ENCODE measurements at places on chromosomes 6 and 20.

DNA sequence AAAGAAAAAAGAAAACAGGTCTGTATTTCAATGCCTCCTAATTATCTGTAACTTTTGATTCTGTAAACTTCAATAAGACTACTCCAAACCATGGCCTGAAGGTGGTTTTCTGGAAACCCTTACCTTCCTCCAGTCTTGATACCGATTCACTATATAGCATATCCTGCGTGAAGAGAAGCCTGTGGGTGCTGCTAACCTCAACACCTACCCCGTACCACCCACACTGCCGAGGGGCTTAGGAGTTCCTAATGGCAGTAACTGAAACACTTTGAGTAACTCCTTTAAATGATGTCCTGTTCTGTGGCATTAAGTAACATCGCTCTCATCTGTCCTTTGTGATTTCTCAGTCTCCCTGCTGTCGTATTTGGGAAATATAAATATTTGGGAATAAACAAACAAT is 104.5 kb upstream of the CARMIL1 start:
- DNase-seq = no peak

DNA sequence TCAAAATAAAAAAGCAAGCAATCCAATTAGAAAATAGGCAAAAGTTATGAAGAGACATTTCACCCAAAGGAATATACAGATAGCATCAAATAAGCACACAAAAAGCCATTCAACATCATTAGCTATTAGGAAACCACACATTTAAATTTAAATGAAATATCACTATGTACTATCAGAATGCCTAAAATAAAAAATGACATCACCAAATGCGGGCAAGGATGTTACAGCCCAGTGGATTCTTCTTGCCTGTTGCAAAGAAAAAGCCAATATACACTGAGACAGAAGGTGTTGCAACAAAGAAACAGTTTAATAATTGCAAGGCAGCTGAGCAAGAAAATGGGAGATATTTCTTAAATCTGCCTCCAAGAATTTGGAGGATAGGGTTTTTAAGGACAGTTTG is 31.0 kb upstream of the MBOAT1 start:
- DNase-seq = no peak

DNA sequence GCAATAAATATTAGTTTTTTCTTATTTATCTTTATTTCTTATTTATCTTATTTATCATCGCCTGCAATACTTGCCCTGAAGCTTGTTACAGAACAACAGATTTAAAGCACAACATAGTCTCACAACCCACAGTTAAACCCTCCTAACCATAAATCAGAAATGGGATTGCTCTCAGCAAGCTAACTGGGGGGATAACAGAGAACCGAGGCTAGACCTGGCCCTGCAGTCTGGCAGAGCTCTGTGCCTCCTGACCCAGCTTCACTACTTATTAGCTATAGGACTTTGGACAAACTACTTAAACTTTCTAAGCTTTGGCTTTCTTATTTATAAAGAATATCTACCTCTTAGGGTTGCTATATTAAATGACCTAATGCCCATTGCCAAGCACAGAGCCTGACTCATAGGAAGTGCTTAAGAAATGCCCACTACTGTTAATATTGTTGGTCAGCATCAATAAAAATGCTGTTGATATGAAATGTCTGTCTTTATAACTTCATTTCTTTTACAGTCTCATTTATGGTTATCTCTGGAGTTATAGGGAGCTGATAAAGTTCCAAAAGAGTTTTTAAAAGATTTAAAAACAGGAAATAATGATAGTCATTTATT is 87.9 kb upstream of the BEND6 start:
- DNase-seq = peak; percentile 48

DNA sequence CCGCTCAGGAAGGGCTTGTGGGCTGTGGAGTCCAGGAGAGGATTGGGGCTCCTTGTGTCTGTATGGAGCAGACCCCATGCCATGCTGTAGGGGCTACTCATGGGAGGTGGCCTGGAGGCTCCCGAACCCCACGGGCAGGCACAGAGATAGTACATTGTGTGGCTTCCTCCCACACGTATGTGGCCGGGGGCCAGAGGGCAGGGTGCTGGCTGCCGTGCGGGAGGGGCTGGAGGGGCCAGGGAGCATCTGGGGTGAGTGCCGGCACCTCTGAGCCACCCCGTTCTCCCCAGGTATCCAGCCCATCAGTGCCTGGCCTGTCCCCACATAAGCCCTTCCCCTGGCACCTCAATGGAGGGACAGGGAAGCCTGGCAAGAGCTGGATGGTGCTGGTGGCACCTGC is 7.6 kb downstream of the RBBP8NL start:
- DNase-seq = no peak

GRCh38 chr20:53088786-53089185 is 116.6 kb downstream of the TSHZ2 start:
- DNase-seq = no peak

- no peak for DNase-seq
Measured at GRCh38 chr6:15317934-15318902, 72.3 kb downstream of the JARID2 start.

GRCh38 chr6:45607798-45608197 is 230.1 kb upstream of the SUPT3H start:
- DNase-seq = no peak

DNA sequence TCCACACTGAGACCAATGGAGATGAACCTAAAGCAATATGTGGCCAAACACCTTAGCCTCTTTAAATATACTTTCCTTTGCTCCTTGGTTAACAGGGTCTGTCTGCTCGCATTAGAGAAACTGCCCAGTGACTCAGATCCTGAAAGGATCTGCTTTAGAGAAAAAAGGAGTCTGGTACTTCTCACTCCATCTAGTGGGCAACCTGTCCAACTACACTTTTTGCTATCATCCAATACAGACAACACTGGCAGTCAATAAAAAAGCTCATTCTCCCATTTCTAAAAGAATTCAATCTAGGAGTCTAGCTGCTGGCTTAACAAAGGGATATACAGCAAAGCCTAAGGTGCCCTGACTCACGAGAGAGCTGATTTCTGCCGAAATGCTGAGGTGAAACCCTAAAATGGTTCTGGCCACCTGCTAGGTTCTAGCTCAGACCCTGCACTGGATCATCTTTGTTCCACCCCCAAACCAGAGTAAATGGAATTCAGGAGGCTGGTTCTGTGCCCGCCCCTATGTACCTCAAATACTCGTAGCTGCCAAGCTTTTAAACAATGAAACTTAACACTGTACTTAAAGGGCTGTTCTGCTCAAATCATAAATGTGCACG is 11.5 kb downstream of the GNL1 start:
- peak; percentile 65 for DNase-seq

DNA sequence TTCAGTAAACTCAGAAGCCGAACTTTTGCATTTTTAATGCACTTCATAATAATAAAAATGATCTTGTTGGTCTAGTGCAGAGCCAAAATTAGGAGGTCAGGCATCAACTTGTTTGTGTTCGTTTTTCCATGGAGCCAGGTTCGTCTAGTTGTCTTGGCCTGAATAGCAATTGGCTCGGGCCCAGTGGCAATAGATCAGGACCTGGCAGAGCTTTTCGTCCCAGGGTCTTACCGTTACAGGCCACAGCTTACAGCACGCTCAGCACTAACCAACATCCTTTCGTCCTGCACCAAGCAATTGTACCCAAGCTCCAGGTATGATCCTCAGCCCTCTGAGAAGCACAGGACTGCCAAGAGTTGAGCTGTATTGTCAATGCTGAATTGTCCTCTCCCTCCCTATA is 240.5 kb upstream of the PLN start:
- DNase-seq = no peak

GRCh38 chr20:7775072-7775471 is 165.2 kb downstream of the HAO1 start:
- DNase-seq = no peak

- no peak for DNase-seq
Measured at GRCh38 chr20:33566781-33567603, 77.1 kb downstream of the CBFA2T2 start.

DNA sequence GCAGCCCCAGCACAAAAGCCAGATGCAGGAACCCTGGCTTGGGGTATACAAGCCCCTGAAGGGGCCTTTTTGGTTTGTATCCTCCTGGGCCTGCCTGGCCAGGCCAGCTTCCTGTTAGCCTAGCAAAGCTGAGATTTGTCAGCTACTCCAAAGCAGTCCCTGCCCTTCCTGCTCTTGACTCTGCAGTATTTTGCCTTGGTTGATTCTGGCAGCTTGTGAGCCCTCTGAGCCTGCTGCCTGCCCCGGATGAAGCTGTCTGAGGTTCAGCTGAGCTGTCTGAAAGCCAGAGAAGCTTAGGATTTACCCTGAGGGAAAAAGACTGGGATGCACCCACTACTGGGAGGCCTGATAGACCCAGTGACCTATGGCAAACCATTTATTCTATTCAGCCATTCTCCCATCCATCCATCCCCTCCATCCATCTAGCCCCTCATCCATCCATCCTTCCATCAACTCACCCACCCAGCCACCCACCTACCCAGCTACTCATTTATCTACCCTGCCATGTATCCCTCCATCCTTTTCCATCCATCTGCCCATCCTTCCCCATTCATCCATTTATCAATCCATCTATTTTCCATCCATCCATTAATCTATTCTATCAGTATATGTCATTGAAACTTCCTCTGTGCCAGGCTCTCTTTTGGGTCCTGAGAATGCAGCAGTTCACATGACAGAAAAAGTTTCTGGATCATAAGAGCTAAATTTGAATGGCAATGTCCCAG is 307.5 kb downstream of the DHX35 start:
- DNase-seq = no peak

DNA sequence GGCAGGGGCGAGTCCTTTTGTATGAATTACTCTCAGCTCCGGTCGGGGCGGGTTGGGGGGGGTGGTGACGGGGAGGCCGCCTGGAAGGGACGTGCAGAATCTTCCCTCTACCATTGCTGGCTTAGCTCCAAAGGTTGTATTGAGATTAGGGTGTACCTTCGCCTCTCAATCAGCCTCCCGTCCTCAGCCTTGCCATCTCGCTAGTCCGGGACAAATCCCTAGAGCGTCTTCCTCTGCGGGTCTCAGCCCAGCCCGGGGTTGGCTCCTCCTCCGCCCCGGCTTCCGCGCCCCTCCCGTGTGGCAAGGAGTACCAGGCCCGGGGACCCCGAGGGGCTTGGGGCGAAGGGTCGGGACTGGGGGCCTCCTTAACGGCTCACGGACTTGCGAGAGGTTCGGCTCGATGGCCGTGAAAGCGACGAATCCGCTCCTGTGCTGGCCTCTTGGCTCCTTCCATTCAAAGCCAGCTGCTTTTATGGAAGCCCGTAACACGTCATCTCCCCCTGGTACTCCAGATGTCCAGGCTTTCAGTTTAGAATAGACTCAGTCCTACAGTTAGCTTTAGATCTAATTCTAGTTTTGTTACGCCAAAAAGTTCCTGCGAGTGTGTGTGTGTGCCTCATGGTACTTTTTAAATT is 636 bp upstream of the EEF1A1 start:
- DNase-seq = peak; percentile 50

DNA sequence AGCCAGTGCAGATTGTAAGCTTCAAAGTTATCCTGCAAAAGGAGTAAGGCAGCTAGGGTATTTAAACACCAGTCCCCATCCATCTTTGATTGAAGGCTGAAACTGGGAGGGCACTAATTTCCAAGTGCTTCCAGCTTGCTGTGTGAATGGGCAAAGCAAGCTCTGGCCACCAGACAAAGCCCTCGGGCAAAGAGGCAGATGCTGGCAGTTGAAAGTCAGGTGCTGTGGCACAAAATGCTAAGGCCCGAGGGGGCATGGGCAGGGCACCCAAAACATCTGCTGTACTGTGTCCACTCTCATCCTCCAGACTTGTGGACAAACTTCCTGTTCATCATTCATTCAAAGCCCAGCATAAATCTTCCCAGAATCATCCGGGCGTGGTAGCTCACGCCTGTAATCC is 62.9 kb downstream of the TRMT6 start:
- DNase-seq = no peak

DNA sequence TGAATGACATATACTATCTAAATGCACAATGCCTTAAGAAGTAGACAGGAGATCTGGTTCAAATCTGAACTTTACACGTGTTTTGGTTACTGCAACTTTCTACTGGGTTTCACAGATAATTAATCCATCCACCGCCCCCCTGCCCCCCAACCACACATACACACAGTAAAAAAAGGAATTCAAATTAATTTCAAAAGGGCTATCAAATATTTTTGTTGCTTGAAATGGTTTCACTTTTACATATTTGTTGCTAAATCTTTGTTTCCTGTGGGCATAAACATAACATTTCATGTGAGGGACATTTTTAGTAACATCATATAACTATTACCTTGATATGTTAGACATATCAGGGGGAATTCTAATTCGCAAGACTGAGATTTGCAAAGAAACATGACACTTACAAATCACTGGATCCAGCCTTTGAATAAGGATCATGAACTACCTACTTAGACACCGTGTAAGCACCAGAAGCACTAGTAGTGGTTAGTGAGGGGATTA is 7.5 kb downstream of the NEDD9 start:
- no peak for DNase-seq

DNA sequence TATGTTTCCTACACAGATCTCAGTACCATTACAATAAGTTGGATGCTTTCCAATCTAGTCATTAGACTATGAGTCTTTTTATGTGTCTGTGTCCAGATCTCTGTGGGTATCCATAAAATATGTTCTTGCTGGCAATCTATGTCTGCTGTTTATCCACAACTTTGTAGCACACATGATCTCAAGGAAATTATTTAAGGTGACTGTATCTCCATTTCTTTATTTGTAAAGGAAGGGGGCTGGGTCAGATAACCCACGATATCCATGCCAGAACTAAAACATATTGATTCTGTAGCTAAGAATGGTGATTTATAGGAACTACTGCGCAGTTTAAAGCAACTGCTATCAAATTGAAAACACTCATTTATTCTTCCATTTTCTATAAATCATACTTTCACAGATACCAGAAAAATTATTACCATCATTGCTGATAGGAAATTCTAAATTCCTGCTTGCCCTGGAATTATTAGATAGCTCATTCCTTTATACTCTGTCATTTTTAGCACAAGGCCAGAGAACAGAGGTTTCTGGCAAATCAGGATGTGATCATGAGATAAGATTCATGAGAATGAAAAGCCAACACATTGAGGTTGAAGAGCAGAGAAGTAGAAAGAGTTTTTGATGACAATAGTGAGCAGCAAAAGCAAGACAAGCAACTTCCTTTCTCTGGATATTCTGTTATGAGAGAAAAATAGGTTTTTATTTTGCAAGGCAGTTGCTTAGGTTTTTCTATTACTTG is 851.4 kb upstream of the CITED2 start:
- no peak for DNase-seq

- DNase-seq = no peak
Measured at GRCh38 chr6:72890671-72891070, 268.8 kb downstream of the KCNQ5 start.

DNA sequence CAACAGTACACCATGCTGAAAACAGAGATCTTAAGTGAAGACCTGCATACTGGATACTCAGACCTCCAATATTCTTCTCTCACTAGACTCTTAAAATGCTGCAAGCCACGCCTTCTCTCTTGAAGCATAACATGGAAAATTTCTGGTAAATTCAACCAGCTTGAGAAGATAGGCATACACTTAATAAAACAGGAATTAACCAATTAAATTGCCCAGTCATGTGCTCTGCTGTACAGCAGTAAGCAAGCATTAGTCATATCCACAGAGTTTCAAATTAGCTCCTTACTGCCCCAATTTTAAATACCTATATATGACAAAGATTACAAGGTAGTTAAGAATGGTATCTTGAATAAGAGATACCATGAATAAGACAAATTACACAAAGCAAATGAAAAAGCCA is 53.8 kb downstream of the C6orf58 start:
- DNase-seq = no peak
